ENCODE measurements at places on chromosomes 6 and 20. TPM values are rescaled to one million over a fixed set of nuclear protein-coding genes. Genes with fewer than 3 reads are reported as not detected.

The HLA-DPA1 gene
- total RNA-seq, result 0.65 TPM

The POU5F1 gene
- total RNA-seq, result not detected

The GGTLC1 gene
- not detected for total RNA-seq

The TRPC4AP gene
- 65.5 TPM for total RNA-seq

The GPLD1 gene
- total RNA-seq, result under 0.01 TPM

The RREB1 gene
- total RNA-seq, result 11.4 TPM

The ETV7 gene
- total RNA-seq, result 1.4 TPM

The MTFR2 gene
- 3.6 TPM for total RNA-seq

The NOX3 gene
- not detected for total RNA-seq

The BANF2 gene
- total RNA-seq, result not detected

The NMBR gene
- not detected for total RNA-seq

The BPIFA1 gene
- not detected for total RNA-seq

The GHRH gene
- total RNA-seq, result not detected

The GMEB2 gene
- total RNA-seq, result 7.0 TPM

The TRAPPC3L gene
- total RNA-seq, result under 0.01 TPM

The ROS1 gene
- total RNA-seq, result not detected

The EYA2 gene
- not detected for total RNA-seq

The RBPJL gene
- total RNA-seq, result not detected

The SMIM26 gene
- 109 TPM for total RNA-seq

The TGM3 gene
- total RNA-seq, result not detected

The COL9A1 gene
- not detected for total RNA-seq

The OR2H1 gene
- total RNA-seq, result not detected

The MYLK2 gene
- 0.32 TPM for total RNA-seq

The NRN1 gene
- total RNA-seq, result 20.8 TPM

The PSORS1C2 gene
- not detected for total RNA-seq

The PARD6B gene
- 0.15 TPM for total RNA-seq

The ZC2HC1B gene
- not detected for total RNA-seq

The BCAS4 gene
- 3.3 TPM for total RNA-seq

The SNAP91 gene
- total RNA-seq, result not detected

The GSTA2 gene
- not detected for total RNA-seq

The TP53TG5 gene
- not detected for total RNA-seq

The ZGPAT gene
- 24.8 TPM for total RNA-seq

The ECHDC1 gene
- 45.1 TPM for total RNA-seq

The PTK6 gene
- total RNA-seq, result not detected

The TFAP2D gene
- total RNA-seq, result not detected

The FOXC1 gene
- 5.2 TPM for total RNA-seq

The KIF6 gene
- total RNA-seq, result not detected

The SOD2 gene
- 42.9 TPM for total RNA-seq

The CST2 gene
- total RNA-seq, result not detected

The WFDC10B gene
- not detected for total RNA-seq

The NKX2-2 gene
- not detected for total RNA-seq

The TAAR5 gene
- not detected for total RNA-seq

The RAD21L1 gene
- total RNA-seq, result not detected

The GFRA4 gene
- not detected for total RNA-seq

The BMP5 gene
- total RNA-seq, result not detected

The MUC22 gene
- not detected for total RNA-seq

The REM1 gene
- total RNA-seq, result not detected

The HCK gene
- not detected for total RNA-seq

The SMOC2 gene
- total RNA-seq, result not detected

The PTCRA gene
- total RNA-seq, result not detected

The CLIC1 gene
- total RNA-seq, result 1,138 TPM

The MAP3K5 gene
- 25.1 TPM for total RNA-seq

The LST1 gene
- total RNA-seq, result not detected

The NKAIN4 gene
- not detected for total RNA-seq

The NFATC2 gene
- total RNA-seq, result 0.65 TPM

The SLC4A11 gene
- 1.9 TPM for total RNA-seq

All from epithelial cell of umbilical artery (primary cell).